ENCODE measurements at places on chromosomes 12 and 14. TPM values are rescaled to one million over a fixed set of nuclear protein-coding genes. Genes with fewer than 3 reads are reported as not detected.

RPS6KA5 gene
- 48.6 TPM for total RNA-seq

ACRBP gene
- total RNA-seq: not detected

PRICKLE1 gene
- 8.3 TPM for total RNA-seq

MYBPC1 gene
- total RNA-seq: not detected

KRT5 gene
- total RNA-seq: 4.6 TPM

COX14 gene
- total RNA-seq: 93.4 TPM

WDR89 gene
- 5.9 TPM for total RNA-seq

WIF1 gene
- total RNA-seq: not detected

PTPN6 gene
- total RNA-seq: 7.4 TPM

SRP54 gene
- 47.0 TPM for total RNA-seq

LPCAT3 gene
- total RNA-seq: 28.2 TPM

KRT73 gene
- total RNA-seq: not detected

MYRFL gene
- not detected for total RNA-seq

MAP1LC3B2 gene
- total RNA-seq: 1.1 TPM

METTL3 gene
- 42.0 TPM for total RNA-seq

LRP1-AS gene
- not detected for total RNA-seq

MYL2 gene
- total RNA-seq: not detected

NOVA1 gene
- total RNA-seq: 7.0 TPM

TAS2R42 gene
- not detected for total RNA-seq

Data from gastroesophageal sphincter (tissue), 4 donors.